ENCODE measurements at places on chromosomes 7 and 10.
A peak's percentile ranks its signal among the peaks of the same experiment; 100 is the strongest.

- DNase-seq: no peak
These were observed 120.4 kb upstream of the RAB11FIP2 start for GRCh38 chr10:118167056-118167700.

- no peak for DNase-seq
These were observed 503.3 kb downstream of the SORCS1 start for GRCh38 chr10:106661133-106661766.

GRCh38 chr10:72234560-72235095 lies 18.6 kb upstream of the ASCC1 start:
- no peak for DNase-seq

- peak; percentile 25 for DNase-seq
These were observed 2.3 kb downstream of the CDK13 start for GRCh38 chr7:39952374-39952773.

GRCh38 chr10:62992145-62992721 lies 140.9 kb upstream of the NRBF2 start:
- DNase-seq: no peak
